H1 (cell line): ENCODE measurements at places on chromosomes 1 and 21. TPM values are rescaled to one million over a fixed set of nuclear protein-coding genes. Genes with fewer than 3 reads are reported as not detected.

GRCh38 chr1:65953170-65953569 is 160.5 kb downstream of the PDE4B start:
- no peak for DNase-seq

DNA sequence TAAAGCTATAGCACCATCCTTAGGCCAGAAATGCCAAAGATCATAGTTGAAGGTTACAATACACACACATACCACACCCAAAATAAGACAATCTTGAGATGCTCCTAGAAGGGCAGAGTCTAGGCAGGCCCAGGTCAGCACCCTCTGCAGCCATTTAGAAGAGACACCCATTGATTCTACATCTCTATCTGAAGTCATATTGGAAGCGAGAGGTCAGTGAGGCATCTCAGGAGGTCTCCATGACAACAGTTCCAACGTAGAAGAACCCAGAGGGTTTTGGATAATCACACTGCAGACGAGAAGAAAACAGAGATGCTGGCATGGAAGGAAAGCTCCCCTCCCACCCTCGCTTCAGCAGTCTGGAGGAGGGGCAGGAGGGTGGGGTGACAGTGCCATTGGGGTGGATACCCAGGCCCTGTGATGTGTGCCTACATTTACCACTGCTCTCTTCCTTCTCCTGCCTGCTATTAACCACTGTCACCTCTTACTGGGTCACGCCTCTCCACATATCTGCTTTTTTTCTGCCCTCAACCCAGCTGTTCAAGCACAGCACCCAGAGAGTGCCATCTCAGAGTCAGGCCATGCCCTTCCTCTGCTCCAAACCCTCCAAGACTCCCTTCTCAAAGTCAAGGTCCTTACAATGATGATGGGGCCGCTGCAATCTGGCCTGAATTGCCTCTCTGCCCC is 6.2 kb downstream of the TMCO4 start:
- no peak for DNase-seq

- DNase-seq = no peak
Observed at GRCh38 chr1:178011465-178011828, 41.6 kb upstream of the SEC16B start.

GRCh38 chr1:2845869-2846268 is 44.4 kb upstream of the TTC34 start:
- DNase-seq = no peak

DNA sequence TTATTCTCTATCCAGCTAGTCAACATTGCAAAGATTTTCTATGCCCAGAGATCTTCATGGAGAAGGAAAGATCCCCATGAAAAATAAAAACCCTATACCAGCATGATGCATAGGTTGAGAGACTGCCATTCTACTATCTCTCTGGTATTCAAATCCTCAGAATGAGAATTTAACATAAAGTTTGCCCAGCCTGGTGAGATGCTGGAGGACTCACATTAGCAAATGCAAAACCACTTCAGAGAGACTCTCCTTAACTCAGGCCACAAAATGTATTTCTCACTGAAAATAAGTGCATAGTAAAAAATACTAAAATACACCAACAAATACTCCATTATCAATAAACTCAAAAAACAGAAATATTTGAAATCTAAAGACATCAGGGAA is 430.0 kb upstream of the RUNX1 start:
- no peak for DNase-seq

DNA sequence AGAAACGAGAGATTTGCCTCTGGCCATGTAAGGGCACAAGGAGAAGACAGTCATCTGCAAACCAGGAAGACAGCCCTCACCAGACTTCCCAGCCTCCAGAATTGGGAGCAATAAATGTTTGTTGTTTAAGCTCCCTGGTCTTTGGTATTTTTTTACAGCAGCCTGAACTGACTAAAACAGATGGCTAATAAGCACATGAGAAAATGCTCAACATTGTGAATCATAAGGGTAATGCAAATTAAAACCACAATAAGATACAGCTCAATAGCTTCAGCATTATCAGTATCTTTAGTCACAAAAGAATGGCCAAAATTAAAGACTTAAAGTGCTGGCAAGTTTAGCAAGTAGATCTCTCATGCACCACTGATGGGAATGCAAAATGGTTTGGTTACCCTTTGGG is 11.7 kb downstream of the UBE2G2 start:
- no peak for DNase-seq

- DNase-seq = no peak
Observed at GRCh38 chr21:28220680-28221079, 772.0 kb downstream of the LTN1 start.

PLA2G2A gene
- total RNA-seq = 0.69 and 1.0 TPM in 2 replicates
